ENCODE measurements at places on chromosomes 1 and 21.
A peak's percentile ranks its signal among the peaks of the same experiment; 100 is the strongest.

GRCh38 chr1:39571178-39571483, 5.5 kb downstream of the PABPC4 start:
- no peak for DNase-seq

DNA sequence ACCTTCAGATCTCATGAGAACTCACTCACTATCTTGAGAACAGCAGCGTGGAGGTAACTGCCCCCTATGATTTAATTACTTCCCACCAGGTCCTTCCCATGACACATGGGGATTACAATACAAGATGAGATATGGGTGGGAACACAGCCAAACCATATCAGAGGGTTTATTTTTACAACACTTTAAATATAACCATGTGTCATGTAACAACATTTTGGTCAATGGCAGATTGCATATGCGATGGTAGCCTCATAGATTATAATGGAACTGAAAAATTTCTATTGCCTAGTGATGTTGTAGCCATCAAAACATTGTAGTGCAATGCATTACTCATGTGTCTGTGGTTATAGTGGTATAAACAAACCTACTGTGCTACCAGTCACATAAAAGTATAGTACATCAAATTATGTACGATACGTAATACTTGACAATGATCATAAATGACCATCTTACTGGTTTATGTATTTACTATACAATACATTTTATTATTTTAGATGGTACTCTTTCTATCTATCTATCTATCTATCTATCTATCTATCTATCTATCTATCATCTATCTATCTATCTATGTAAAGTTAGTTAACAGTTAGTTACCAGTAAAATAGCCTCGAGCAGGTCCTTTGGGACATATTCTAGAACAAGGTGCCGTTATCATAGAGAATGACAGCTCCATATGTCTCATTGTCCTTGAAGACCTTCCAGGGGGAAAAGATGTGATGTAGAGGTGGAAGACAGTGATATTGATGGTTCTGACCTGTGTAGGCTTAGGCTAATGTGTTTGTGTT, 12.6 kb upstream of the S100B start:
- no peak for DNase-seq

GRCh38 chr1:244011786-244012185, 39.3 kb upstream of the ZBTB18 start:
- no peak for DNase-seq

- no peak for DNase-seq
Observed at GRCh38 chr1:89736937-89737733, 83.7 kb upstream of the LRRC8D start.

- no peak for DNase-seq
Observed at GRCh38 chr1:226634611-226635246, 86.2 kb downstream of the STUM start.

- no peak for DNase-seq
Observed at GRCh38 chr1:226566234-226566633, 17.7 kb downstream of the STUM start.

GRCh38 chr1:187001198-187001889, 172.6 kb downstream of the PLA2G4A start:
- DNase-seq = peak; percentile 17

DNA sequence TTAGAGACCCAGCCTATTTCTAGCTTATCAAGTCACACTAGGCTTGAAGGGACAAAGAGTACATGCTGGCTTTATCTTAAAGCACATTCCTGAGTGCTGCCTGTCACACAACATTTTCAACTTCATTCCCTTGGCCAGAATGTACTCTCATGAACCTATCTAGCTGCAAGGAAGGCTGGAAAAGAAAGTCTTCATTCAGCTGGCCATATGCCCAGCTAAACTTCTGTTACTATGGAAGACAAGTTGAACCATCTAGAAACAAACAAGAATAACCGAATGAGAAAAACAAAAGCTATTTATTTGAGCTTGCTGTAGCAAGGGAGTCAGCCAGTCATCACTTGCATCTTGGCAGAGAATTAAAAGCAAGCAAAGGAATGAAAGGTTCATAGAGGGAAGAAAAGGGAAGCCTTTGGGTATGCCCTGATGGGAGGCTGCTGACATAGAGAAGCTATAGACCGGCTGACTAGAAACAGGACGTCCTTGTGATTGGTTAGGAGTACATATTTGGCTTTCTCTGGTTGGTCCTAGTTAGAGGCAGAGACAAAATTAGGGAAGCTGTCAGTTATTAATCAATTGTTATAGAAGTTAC, 108.4 kb downstream of the NEK7 start:
- DNase-seq = no peak

DNA sequence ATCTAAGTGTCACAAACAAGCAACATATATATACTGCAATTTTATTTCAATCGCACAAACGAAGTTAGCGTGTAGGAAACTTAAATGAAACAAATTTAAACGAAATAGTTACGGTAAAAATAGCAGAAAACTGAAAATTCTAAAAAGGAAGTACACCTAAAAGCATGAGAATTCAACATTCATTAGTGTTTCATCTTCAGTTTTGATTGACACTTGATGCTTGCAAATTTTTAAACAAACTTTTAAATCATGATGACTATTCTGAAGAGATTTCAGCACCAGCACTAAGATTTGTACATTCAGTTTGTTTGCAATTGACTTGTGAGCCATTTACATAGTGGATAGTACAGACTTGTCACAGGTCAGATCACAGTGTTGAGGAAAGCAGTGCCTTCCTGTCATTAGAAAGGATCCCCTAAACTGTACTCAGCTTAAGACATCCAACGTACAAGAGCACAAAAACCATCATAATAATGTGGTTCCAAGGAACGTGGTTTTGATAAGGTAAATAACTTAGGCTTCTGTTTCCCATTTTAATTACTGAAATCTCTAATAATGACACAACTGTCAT, 67.0 kb upstream of the LBR start:
- no peak for DNase-seq

GRCh38 chr1:225554216-225554812, 98.6 kb downstream of the ENAH start:
- no peak for DNase-seq

- DNase-seq = no peak
Observed at GRCh38 chr1:204296431-204296988, 63.2 kb downstream of the PLEKHA6 start.

GRCh38 chr1:67626090-67626860, 58.7 kb upstream of the GADD45A start:
- no peak for DNase-seq

DNA sequence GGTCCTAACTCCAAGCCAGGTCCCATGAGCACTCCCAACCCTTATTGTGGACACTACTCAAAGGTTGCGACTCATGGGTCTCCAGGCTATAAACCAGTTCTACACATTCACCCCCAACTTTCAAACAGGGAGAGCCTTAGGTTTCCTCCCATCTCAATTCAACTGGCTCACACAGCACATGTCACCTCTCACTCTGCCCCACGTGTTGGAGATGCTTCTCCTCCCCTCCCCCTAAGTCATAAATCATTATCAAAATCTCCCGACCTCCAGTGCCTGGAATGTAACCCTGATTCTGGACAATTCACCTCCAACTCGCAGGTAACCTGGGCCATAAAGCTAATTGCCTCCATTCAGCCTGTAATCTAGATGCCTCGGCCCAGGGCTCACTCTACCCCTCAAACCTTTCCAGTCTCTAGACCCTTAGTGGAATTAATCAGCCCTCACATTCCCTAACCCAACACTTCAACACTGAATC, 595 bp downstream of the AK2 start:
- no peak for DNase-seq

- peak; percentile 93 for DNase-seq
Observed at GRCh38 chr1:226674892-226675714, 64.0 kb downstream of the ITPKB start.

- DNase-seq = no peak
Observed at GRCh38 chr1:164914208-164914607, 355.2 kb downstream of the PBX1 start.

DNA sequence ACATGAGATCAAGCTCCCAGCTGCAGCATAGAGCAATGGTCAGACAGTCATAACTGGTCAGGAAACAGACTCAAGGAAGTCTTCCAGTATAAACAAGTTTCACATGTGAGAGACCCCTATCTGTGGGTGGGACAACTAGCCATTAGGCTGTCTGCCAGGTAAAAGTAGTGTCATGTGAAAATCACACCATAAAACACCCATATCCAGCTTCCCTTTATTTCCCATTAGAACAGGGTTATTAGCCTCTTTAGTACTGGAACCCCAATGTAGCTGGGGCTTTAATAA, 426.7 kb downstream of the KCNT2 start:
- DNase-seq = no peak

DNA sequence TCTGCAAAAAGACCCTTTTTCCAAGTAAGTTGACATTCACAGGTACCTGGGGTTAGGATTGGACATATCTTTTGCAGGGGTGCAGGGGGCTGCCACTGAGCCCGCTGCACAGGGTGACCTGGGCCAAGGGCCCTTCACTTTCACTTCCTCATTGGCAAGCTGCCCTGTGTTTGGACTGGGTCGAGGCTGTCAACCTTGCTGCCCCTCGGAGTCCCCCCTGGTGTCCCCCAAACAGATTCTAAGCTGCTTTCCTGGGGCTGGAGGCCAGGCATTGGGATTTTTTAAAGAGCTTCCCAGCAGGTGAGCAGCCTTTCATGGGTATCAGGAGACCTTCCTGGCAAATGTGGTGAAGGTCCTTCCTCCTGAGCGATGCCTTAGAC, 7.9 kb upstream of the UMODL1 start:
- DNase-seq = no peak

DNA sequence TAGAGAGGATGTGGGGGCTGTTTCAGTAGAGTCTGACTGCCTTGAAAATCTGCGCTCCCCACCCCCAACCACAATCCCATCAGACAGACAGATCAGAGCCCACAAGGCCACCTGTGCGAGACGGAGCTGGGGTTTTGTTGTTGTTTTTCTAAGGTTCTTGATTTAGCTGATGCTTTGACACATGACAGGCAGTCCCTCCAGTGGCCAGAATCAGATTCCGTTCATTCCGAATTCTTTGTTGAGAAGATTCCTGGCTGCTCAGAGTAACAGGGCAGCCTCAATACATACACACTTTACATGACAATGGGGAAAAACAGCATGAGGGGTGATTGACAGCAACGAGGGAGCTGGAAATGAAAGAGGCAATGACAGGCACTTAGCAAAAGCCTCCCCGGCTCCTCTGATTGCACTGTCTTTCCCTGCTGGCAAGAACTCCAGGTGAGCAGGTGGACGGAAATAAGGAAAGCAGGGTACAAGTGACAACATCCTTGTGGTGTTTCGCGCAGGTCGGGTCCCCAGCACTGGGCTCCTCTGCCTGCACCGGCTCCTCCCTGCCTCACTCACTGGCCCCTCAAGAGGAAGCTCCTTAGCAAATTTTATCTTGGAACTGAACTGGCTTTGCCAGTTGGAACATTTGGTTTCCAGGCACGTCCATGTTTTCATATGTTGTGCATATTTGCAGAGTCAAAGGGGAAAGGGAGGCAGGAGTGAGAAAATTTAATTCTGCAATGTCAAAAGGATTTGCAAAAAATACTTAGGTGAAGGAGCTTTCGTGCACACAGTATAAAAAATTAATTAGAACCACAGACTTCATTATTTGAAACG, 148.7 kb downstream of the PGBD5 start:
- DNase-seq = no peak

Data from SIG-M5 (cell line).